ENCODE measurements at places on chromosomes 11 and 22.

- no peaks in the 10 kb centered on the region for H3K27me3 ChIP-seq
- H3K27ac ChIP-seq: no peak overlapping the region
- no peak overlapping the region for H3K4me3 ChIP-seq
- no peak for DNase-seq
- H3K36me3 ChIP-seq: no peaks in the 10 kb centered on the region
Measured at GRCh38 chr11:44638032-44638431, 72.6 kb downstream of the CD82 start.

DNA sequence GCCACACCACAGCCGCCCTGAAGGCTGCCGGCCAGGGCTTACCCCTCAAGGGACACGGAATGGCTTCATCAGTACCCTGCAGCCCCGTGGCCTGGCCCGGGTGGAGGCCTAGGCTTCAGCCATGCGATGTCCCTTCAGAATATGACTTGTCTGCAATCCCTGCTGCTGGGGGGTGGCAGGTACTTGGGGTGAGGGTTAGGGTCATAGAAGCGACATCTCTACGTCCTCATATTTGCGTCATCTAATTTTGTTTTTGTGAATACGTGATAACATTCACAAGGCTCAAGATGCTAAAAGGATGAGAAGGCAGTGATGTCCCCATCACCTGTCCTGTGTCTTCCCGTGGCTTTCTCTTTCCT, 6.4 kb downstream of the CCND1 start:
- no peak for DNase-seq
- H3K27me3 ChIP-seq: no peaks in the 10 kb centered on the region
- no peak overlapping the region for H3K27ac ChIP-seq
- H3K4me3 ChIP-seq: no peak overlapping the region
- H3K4me1 ChIP-seq: no peaks in the 10 kb centered on the region

DNA sequence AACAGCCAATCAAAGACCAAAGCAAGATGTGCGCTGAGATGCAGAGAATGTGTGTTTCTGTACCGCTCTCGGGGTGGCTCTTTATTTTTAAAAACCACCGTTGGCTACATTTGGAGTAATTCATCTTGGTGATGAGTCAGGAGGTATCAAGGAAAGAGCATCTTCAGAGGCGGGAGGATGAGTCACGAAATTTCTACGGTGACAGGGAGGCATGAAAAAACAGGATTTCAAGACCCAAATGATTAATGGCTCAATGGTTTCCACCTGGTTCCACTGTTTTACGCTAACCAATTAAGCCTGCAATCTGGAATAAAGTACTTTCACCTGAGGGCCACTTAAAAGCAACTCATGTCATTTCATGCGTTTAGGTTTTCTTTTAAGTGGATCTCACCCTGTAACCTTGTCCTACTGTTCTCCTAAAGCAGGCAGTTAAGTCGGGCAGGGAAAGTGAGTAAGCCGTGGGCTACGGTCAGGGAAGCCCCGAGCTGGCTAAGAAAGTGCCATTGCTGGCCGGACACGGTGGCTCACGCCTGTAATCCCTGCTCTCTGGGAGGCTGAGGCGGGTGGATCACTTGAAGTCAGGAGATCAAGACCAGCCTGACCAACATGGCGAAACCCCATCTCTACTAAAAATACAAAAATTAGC, 74.6 kb downstream of the CELSR1 start:
- H3K27me3 ChIP-seq: no peaks in the 10 kb centered on the region
- H3K4me1 ChIP-seq: no peaks in the 10 kb centered on the region
- no peak for DNase-seq
- H3K27ac ChIP-seq: no peak overlapping the region
- H3K36me3 ChIP-seq: no peaks in the 10 kb centered on the region

DNA sequence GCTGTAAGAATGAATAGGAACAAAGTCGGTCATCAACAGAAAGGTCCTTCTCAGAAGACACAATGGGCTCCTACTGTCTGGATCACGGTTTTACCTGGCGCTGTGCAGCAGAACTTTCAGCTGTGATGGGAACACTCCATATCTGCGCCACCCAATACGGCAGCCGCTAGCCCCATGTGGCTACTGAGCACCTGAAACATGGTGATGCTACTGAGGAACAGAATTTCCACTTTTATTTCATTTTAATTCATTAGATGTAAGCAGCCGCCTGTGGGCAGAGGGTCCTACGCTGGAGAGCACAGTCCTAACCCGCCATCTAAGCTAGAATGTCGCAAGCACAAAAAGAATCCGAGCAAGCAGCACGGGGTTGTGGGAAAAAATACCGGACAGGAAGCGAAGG, 2.7 kb downstream of the SULT4A1 start:
- no peaks in the 10 kb centered on the region for H3K36me3 ChIP-seq

Data from uterus (tissue), 4 donors.